Hippocampal formation (tissue), 2 donors: ENCODE measurements at places on chromosomes 5 and 9.

DNA sequence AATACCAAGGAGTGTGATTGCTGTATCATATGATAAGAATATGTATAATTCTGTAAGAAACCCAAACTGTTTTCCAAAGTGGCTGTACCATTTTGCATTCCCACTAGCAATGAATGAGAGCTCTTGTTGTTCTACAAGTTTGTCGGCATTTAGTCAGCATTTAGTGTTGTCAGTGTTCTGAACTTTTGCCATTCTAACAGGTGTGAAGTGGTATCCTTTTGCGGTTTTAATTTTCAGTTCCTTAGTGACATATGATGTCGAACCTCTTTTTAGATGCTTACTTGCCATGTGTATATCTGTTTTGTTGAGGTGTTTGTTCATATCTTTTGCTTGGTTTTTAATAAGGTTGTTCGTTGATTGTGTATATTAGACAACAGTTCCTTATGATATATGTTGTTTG, 296.3 kb upstream of the IZUMO3 start:
- DNase-seq = no peak

DNA sequence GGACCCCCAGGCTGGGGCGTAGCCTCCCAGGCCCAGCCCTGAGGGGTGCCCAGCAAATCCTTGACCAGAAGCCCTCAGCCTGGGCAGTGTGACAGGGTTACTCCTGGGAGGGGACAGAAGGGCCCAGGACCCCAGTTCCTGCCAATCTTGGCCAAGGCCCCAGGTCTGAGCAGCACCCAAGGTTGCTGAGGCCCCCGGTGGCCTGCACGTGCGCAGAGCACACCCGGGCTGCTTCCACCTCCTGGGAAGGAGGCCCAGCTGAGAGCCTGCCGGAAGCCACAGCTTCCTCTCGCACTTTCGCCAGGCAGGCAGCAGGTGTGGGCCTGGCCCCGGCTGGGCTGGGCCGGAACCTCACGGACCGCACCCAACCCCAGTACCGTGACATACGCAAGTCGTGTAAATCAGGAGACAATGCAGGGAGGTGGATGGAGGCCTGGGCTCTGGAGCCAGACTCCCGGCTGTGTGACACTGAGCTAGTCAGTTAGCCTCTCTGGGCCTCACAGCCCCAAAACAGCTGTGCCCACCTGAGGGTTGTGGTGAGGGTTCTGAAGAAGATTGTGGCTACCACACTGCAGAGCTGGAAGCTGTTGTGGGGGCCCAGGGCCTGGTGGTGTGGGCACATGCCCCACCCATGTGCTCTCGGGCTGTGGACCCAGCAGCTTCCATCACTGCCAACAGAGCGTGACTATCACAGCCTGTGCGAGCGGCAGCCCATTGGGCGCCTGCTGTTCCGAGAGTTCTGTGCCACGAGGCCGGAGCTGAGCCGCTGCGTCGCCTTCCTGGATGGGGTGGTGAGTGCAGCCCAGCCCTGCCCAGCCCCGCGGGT, 5.1 kb downstream of the GRK6 start:
- DNase-seq = no peak

GRCh38 chr9:107216329-107216728, 66.8 kb upstream of the RAD23B start:
- DNase-seq = no peak

DNA sequence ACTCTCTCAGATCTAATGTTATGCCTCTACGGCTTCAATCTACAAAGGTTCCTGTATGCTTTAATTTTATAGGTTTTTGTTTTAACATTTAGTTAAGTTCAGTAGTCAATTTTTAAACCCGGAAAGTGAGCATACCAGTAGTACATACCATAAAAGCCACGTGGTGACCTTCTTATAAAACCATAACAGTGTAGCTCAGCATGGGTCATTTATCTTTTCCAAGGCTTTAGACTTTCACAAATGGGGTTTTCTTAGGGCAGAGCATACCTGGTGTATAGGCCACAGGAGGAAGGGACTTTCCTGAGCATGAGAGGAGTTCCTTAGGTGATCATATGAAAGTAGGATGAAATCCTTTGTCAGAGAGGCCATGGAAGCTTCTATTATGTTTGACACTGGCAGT, 23.2 kb downstream of the ECM2 start:
- no peak for DNase-seq

- DNase-seq = no peak
These were observed 77.2 kb upstream of the CACNA1B start for GRCh38 chr9:137800196-137801022.

DNA sequence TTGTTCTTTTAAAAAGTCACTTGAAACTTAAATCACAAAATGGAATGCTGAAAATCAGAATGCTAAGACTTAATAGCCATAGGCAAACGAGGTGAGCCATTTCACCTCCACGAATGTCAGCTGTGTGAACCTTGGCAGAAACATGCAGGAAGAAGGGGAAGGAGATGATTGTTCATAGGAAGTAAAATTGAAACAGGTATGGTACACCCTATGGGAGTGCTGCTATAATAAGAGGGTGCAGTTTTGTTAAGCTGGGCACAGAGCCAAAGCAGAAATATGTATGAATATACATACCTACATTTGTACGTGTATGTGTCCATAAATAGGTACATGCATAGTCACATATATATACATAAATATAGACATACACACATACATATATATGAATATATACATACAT, 51.0 kb upstream of the SPINK5 start:
- no peak for DNase-seq

- DNase-seq = no peak
These were observed 2.6 kb downstream of the CDK9 start for GRCh38 chr9:127788337-127789011.

DNA sequence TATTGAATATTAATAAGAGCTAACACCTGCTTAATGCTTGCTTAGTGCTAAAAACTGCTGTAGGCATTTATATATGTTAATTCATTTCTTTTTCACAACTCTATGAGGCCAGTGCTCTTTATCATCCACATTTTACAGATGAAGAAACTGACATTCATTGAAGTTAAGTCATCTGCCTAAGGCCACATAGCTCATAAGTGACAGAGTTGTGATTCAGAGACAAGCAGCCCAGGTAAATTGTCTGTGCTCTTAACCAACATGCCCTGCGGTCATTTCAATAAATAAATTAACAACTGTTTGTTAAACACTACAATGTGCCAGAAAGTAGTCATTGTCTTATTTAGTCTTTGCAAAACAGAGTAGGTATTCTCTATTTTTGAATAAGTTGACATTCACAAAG, 1354.4 kb upstream of the C9orf72 start:
- no peak for DNase-seq

GRCh38 chr9:136048560-136049411, 46.3 kb downstream of the NACC2 start:
- no peak for DNase-seq

- no peak for DNase-seq
These were observed 288.0 kb downstream of the ICE1 start for GRCh38 chr5:5710471-5710870.

DNA sequence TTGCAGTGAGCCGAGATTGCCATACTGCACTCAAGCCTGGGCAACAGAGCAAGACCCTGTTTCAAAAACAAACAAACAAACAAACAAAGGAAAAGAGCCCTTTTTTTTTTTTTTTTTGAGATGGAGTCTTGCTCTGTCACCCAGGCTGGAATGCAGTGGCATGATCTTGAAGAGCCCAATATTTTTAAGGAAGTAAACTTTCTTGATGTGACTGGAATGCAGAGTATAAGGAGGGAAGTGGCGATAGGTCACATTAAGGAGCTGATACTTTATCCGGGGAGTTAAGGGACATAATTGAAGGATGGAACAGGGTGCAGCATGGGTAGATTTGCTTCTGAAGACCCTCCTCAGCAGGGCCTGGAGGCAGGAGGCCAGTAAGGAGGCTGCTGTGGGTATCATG, 13.0 kb downstream of the NAIF1 start:
- no peak for DNase-seq

GRCh38 chr5:61467766-61468482, 135.9 kb downstream of the ZSWIM6 start:
- no peak for DNase-seq

- DNase-seq = no peak
These were observed 11.9 kb downstream of the SPINK6 start for GRCh38 chr5:148214665-148215185.

- DNase-seq = no peak
These were observed 153.8 kb downstream of the ARL15 start for GRCh38 chr5:54156577-54156976.

- no peak for DNase-seq
These were observed 737.4 kb upstream of the GRAMD2B start for GRCh38 chr5:125685771-125686170.

DNA sequence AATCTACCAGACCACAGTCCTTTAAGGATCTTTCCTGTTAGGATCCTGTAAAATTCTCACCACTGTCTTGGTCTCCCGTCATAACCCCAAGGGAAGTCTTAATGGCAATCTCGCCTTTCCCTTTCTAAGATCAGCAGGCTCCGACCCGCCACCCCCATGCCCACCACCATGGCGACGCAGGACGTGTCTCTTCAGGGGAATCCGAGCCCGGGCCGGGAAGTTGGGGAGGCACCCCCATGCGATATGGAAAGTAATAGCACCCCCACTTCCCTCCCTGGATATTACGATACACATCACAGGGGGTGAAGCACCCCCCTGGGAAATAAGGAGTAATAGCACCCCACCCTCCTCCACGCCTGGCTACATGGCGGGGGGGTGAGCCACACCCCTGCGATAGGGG, 8.3 kb upstream of the STK32A start:
- DNase-seq = no peak

GRCh38 chr5:1793301-1793740, 6.3 kb downstream of the MRPL36 start:
- no peak for DNase-seq

GRCh38 chr5:88770276-88771257, 112.4 kb downstream of the MEF2C start:
- no peak for DNase-seq

DNA sequence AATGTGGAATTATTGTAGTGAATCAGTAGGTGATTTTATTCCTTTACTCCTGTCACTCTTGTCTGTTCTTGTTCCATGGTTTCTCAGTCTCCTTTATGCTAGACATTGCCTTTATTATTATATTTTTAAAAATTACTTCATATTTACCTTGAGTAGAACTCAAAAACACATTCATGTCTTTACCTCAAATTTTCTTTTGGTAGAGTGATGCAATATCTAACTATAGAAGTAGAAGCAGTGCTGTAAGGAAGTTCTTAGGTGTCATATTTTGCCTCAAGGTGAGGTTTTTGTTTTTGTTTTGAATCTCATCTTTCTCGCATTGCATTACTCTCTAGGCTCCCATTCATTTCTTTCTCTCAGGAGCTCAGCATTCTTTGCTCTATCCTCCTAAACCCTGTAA, 12.2 kb downstream of the IPO11 start:
- DNase-seq = no peak

DNA sequence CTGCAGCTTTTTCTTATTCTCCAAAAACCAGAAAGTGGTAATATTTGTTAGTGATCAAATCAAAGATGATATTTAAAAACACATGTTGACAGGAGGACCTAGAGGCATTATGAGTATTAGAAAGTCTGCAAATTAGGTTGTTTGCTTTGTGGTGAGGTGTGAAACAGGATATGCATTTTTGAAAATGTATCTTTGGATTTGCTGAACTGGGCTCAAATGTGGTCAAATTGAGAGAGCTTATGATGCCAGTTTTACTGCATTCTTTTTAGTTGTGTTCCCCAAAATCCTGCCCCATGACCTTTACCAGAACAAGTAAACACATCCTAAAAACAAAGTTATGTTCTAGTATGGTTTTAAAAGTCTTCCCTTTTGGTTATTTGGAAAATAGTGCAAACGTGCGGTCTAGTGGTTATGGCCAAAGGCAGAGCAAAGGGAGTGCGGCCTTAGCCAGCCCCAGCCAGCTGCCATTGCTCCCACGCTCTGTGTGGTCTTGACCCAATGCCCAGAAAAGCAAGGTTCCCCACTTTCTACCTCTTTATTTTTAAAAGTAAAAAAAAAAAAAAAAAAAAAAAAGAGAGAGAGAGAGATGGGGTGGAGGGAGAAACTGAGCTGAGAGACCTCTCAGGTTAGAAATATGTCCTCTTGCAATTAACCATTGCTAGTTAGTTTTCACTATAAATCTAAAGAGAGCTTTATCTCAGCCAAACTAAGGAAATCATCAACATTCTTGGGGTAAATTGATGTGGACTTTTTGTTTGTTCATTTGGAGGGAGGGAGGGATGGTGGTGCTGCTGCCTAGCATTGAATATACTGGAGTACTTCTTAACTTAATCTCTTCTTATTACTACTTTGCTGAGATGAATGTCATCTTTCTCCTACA, 176.6 kb downstream of the ARHGAP26 start:
- DNase-seq = no peak

GRCh38 chr9:130775336-130775991, 59.6 kb upstream of the ABL1 start:
- DNase-seq = no peak

GRCh38 chr5:51411921-51412325, 28.7 kb downstream of the ISL1 start:
- no peak for DNase-seq

DNA sequence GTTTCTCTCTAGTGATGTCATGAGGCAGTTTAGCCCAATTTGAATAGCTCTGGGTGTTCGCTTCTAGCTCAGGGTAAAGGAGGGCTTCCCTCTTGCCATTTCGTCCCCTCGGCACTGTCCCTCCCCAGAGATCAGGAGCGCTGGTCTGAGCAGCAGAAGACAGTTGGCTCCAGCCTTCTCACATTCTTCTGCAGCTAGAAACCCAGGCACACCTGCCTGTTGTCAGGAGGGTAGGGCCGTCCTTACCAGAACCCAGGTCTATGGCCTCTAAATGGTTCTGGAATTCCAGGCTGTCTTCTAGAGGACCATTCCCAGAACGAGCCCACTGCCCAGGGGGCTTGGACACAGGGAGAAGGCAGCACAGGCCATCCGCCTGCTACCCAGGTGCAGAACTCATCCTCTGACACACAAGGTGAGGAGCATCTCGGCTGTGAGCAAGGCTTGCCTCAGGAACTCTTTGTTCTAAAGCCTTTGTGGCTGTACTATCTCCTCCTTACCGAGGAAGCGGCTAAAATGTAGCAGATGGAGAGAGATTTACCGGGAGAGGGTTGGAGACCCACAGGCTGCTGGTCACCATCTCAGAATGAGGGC, 255.6 kb upstream of the IRX2 start:
- no peak for DNase-seq

DNA sequence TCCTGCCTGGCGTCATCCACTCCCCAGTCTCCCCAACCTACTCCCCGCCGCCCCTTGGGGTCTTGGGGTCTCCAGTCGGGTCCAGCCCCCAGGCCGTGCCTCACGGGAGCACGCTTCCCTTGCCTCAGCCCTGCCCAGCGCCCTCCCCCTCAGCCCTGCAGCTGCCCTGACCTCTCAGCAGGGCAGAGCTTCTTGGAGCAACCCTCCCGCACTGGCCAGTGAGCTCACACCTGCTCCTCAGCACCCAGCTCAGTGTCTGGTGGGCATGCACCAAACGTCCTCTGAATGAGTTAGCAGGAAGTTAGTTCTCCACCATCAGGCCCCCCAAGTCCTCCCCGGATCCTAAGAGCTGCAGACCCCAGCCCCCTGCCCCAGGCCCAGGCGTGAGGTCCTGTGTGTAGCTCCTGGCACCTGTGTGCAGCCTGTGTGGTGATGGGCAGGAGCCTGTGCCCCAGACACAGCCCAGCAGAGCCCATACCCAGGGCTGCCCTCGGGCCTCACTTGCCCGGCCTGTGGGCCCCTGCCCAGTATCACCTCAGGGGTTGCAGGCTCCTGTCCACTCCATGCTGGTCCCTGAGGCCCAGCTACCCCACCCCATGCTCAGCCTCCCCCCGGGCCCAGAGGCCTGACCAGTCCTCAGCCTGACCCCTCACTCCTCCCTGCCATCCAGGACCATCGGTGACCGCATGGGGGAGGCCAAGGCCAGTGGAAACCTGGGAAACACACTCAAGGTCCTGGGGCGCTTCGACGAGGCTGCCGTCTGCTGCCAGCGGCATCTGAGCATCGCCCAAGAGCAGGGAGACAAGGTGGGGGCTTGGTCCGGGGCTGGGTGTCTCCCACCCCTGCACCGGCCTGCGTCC, 8.2 kb downstream of the GPSM1 start:
- DNase-seq = no peak
